ENCODE measurements at places on chromosomes 1 and 21.

DNA sequence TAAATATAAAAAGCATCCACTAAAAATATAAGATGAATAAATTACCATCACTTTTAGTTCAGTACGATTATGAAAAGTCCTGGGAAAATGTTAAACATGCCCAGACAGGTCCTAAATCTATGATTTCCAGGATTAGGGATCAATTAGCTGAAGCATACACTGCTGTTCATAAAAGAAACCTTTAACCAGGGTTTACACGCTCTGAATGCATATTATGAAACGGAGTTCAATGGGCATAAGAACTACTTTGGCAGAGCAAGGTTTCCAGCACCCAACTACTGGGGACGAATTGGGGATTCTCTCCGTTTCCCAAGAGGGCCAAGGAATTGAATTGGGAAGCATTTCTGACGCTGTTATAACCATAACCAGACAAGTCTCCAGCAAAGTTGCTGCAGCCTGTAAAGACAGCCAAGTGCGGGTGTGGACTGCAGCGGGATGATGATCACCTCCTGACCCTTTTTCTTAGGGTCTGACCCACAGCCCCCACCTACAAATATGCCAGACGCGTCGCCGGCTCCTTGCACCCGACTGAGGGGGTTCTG lies 1.6 kb downstream of the SLC30A1 start:
- DNase-seq: no peak

DNA sequence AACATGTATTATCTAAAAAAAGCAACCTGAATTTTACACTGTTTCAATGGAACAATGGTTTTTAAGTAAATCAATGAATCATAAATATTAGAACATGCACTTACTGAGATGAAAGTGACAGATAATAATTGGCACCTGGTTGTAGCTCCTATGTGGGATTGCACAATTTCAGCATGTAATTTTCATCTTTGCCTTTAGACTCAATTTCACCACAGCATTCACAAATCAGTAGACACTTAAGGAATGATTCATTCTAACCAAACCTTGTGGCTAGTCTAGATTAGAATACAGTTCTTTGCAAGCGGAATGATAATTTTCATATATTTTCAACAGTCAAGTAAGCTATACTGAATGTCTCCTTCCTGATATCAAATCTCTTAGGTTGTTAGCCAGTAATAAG lies 853.4 kb downstream of the KCNT2 start:
- no peak for DNase-seq

- no peak for DNase-seq
Observed at GRCh38 chr1:161836018-161836417, 69.9 kb downstream of the ATF6 start.

DNA sequence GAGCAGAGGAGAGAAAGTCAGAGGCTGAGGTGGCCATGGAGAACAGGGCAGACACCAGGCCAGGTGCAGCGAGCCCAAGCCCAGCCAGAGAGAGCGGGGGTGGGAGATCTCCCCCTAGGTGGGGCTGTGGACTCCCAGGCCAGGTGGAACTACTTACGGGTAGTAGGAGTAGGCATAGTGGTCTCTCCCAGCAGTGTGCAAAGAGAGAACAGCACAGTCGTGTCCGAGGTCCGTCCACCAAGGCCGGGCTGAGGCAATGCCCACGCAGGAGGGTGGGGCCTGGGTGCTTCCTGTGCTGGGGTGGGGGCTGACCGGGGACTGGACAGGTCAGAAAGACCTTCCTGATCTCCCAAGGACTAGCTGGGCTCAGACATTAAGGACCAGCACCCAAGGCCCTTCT lies 263.7 kb downstream of the PTPRU start:
- DNase-seq: no peak

GRCh38 chr1:39238476-39238875 lies 34.0 kb downstream of the MACF1 start:
- no peak for DNase-seq
